ENCODE measurements at places on chromosomes 5 and 9.

DNA sequence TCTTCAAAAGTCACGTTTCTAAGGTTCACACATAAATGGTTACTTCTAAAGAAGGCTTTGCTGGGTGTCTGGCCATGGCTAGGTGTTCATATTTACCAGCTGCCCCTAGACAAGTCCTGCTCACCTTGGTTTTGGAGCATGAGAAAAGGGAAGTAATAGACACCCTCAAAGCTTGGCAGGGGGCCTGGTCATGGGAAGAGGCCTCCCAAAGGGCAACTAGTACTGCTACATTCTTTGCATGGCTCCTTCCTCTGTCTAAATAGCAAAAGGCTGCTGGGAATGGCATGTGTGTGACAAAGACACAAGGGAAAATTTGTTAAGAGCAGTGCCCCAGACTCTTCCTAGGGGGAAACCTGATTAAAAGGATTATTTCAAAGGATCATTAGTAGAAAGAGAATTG, 93.4 kb downstream of the NRG2 start:
- DNase-seq, result no peak

DNA sequence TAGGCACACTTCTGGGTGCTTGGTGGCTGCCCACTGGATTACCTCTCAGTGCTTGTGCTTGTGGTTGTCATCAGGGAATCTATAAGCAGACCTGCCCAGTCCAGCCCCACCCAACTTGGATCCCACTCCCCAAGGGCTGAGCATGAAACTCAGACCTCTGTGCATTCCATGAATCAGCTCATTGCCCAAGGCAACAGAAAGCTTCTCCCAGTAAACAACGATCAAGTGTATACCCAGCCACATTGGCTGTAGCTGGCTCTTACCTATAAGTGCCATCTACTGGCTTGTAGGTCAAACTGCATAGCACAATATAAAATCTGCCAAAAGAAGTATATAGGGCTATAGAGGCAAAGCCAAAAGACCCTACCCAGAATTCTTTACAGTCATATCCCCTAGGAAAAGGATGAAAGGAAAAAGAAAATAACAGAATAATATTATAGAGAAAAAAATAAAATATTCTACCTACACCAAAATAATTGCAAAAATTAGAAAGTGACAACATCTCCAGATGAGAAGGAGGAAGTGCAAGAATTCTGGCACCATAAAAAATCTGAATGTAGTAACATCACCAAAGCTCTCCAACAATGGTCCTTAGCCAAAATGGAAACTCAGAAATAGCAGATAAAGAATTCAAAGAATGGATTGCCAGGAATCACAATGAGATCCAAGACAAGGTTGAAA, 321.0 kb upstream of the TRPC7 start:
- no peak for DNase-seq

GRCh38 chr5:135265497-135266302, 133.3 kb downstream of the MACROH2A1 start:
- DNase-seq, result no peak

DNA sequence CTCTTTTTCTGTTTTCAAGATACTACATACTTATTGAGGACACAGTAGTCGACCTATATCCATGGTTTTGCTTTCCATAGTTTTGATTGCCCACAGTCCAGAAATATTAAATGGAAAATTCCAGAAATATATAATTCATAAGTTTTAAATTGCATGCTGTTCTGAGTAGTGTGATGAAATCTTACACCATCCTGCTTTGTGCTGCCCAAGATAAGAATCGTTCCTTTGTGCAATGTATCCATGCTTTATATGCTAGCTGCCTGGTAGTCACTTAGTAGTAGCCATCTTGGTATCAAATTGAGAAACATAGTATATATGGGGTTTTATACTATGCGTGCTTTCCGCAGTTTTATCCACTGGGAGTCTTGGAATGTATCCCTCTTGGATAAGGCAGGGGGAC, 59.0 kb downstream of the CWC27 start:
- no peak for DNase-seq

DNA sequence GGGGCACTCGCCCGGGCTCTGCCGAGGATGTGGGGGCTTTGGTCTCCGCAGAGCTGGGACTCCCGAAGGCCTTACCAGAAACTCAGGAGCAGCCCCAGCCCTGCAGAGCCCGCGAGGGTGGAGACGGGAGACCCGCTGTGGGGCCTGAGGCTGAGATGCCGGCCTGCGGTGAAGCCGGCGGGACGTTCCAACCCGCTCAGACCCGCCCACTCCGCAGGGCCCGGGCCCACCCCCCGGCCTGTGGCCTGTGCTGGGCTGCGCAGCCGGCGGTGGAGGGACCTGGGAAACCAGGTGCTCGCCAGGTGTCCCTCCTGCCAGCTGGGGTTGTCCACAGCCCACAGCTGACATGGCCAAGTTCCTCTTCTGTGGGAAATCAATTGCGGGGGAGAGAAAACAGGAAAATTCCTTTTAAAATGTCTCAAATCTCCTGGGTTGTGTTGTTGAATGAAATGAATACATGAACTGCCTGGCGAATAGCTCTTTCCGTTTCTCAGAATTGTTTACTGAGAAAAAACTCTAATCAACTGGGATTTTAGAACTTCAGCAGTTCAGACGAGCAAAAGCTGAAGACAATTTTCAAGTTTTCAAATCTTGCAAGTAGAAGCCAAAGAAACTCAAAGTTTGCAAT, 49.0 kb upstream of the IRX4 start:
- no peak for DNase-seq

GRCh38 chr9:18393340-18394130, 80.4 kb upstream of the ADAMTSL1 start:
- DNase-seq, result no peak

Data from CD4-positive, alpha-beta T cell treated with Interleukin-6 at 100 ng/mL for 8 hours (primary cell).